Endothelial cell of umbilical vein (primary cell): ENCODE measurements at places on chromosomes 6 and 20.

DNA sequence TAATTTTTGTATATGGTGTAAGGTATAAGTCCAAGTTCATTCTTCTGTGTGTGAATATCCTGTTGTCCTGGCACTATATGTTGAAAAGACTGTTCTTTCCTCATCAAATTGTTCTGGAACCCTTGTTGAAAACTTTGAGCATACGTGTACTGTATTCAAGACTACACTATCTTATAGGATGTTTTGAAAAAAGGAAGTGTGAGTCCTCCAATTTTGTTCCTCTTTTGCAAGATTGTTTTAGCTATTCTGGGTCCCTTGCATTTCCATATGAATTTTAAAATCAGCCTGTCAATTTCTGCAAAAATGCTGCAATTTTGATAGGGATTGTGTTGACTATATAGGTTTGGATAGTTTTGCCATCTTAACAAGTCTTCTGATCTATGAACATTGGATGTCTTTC lies 195.2 kb downstream of the BACH2 start:
- no peak for DNase-seq

GRCh38 chr20:13587370-13587769 lies 51.4 kb downstream of the TASP1 start:
- no peak for DNase-seq

- DNase-seq = no peak
Measured at GRCh38 chr6:75147512-75147911, 58.3 kb downstream of the COL12A1 start.

DNA sequence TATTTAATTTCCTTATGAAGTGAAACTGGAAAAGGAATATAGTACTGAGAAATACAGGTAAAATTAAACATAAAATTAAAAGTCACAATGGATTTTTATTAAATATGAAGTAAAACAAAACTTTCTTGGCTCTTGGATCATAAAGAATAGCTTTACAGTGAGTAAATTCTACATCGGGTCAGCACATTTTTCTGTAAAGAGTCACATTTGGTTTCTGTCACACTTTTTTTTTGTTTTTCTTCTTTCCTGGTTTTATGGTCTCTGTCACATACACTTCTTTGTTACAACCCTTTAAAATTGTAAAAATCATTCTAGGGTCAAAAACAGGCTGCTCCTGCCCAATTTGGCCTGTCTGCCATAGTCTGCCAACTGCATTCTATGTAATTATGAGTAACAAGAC lies 254.4 kb upstream of the POU3F2 start:
- no peak for DNase-seq

DNA sequence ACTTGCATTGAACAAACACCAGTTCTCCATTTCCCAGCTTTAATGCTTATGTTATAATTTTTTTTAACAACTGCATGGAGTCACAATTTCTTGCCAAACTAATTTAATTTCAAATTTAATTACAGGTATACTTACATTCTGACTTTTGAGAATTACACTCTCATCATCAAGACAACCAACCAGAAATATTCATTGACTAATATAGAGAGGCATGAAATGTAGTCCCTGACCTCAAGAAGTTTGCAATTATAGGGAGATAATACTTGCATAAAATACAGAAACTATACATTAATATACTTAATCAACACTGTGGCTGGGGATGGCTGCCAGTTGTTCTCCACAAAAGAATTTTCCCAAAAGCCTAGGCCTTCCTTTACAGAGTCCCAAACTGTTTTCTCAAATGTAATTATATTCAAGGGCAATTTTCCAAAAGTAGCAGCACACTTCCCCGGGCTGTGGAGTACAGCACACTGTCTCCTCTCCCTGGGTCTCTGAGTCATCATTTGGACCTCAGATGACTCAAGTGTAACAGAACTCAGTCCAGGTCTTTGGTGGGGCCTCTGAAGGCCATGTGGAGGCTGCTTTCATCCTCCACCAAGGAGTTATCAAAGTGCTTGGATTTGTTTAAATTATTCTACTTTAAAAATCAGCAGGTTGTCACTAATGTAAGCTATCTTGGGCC lies 114.1 kb downstream of the KIF16B start:
- DNase-seq = peak; percentile 29

DNA sequence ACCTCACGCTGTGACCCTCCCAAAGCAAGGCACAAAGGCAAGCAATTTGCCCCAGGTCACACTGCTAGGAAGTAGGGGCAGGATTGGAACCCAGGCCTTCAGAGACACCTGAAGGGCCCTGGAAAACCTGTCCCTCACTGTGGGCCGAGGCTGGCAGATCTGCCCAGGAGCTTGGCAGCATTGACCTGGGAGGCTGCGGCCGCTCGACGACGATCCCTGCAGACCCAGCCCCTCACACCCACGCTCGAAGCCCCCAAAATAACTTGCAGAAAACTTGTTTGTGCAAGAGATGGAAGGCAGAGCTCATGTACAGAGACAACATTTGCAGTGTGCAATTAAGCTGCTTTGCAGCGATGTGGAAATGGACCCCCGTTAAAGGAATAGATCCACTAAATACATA lies 251.4 kb downstream of the TAF4 start:
- DNase-seq = no peak
